M059J (cell line): ENCODE measurements at places on chromosomes 5 and 9. TPM values are rescaled to one million over a fixed set of nuclear protein-coding genes. Genes with fewer than 3 reads are reported as not detected.

GRCh38 chr9:4357929-4358328 is 58.1 kb upstream of the GLIS3 start:
- no peak for DNase-seq

- DNase-seq = no peak
Observed at GRCh38 chr5:38423276-38424147, 132.9 kb downstream of the LIFR start.

DNA sequence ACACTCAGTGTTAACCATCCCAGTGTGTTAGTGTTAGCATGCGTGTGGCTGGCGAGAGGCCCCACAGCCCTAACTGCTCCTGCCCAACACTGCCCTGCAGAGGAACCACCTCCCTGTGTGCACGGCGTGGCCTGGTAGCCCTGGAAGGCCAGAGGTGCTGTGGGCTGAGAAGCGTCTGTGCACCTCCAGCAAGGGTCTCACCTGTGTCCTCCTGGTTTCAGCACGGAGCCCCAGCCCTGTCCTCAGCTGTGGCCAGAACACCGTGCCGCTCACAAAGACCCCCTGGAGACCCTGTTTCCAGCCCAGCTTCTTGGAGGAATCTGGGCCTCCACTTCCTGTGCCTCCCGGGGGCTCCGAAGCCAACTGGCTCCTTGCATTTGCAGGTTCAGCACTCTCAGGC is 56.1 kb upstream of the NRARP start:
- no peak for DNase-seq

DNA sequence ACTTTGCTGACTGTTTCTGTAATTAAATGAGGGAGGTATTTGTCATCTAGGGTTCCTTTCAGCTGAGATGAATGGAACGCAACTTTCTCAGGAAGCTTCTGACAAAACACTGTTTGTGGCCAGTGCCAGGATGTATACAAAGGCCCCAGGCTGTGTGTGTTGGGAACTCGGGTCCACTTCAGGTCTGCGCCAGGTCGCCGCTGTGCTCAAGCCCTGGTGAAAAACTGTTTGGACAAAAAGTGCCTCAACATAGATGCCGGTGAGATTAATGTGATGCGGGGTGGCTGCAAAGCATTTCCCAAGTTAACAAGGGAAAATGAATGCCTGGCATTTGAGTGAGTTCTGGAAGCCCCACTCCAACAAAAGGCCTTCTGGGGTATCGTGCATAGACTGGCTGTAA is 156.4 kb downstream of the GABBR2 start:
- DNase-seq = peak; percentile 92

- no peak for DNase-seq
Observed at GRCh38 chr9:102038006-102038405, 299.6 kb upstream of the GRIN3A start.

GRCh38 chr9:6782345-6782744 is 24.6 kb downstream of the KDM4C start:
- no peak for DNase-seq

GRCh38 chr9:33472881-33473615 is 676 bp downstream of the NOL6 start:
- DNase-seq = no peak

DNA sequence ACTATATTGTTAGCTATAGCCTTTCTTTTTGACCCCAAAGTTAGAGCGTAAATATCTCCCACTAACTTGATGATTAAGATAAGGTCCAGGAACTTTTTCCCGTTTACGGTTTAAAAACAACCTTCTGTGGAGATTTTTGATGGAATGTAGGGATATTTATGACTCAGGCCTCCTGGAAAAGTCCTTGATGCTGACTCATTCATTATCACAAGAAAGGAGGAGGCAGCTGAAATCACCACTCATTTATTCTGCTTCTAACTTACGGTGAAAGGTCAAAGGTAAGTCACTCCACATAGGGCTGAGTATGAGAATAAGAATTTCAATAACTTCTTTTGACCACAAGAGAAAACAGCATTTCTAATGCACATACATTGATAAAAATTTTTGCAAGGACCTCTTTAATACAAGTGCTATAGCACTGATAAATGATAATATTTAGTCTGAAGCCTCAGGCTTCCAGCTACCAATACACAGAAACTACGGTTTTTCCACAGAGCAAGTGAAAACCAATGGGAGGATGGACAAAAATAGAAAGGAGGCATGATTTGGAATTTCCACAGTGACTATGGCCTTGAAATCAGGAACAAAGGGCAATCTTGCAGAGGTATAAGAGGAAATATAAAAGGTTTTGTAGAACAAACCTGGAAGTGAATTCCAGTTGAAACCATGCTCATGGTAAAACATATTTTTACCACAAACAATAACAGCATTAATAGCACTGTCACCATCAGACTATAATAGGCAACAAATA is 146.5 kb downstream of the PPP2R2B start:
- peak; percentile 94 for DNase-seq

DNA sequence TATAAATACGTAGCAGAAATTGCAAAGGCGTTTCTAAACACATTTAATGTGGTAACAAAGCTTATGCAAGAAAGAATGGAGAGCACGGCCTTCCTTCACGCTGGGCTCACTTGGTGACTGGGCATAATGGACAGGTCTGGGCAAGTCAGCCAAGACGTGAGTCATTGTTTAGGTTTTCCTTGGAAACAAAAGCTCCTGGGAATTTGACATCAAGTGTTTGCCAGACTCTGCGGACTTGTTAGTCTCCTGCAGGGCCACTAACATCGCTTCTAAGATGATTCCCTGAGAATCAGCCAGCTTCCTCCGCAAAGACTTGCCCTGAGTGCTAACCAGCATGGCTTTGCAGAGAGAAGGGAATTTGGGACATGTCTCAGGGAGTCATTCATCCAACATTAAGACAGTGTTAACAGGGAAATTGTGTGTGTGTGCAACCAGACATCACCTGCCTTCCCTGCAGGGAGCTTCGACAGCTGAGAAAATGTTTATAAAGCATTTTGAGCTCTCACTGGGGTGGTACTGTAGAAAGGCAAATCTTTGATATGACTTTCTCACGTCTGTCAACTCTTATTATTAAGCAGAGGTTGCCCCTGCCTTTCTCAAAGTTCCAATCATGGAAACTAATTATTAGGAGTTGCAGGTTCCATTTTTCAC is 182.5 kb downstream of the NTRK2 start:
- peak; percentile 95 for DNase-seq

DNA sequence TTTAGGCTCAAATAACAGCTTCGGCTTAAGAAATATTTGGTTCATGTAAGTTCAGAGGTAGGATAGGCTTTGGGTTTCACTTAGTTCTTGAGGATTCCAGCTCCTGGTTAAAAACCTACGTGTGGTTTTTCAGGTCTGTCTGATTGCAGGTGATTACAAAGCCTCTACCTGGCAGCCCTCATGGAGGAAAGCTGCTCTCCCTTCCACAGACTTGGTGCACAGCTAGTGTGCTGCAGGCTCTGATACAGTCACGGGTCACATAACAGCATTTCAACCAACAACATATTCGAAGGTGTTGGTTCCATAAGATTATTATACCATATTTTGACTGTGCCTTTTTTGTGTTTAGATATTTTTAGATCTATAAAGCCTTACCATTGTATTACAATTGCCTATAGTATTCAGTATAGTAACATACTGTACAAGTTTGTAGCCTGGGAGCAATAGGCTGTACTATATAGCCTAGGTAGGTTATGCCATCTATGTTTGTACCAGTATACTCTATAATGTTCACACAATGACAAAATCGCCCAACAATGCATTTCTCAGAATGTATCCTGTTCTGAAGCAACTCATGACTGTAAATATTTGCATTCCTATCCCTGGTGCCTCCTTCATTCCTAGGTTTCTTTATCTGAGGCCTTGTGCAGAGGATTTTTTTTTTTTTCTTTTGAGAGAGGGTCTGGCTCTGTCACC is 8.0 kb upstream of the DCP2 start:
- DNase-seq = peak; percentile 41

DNA sequence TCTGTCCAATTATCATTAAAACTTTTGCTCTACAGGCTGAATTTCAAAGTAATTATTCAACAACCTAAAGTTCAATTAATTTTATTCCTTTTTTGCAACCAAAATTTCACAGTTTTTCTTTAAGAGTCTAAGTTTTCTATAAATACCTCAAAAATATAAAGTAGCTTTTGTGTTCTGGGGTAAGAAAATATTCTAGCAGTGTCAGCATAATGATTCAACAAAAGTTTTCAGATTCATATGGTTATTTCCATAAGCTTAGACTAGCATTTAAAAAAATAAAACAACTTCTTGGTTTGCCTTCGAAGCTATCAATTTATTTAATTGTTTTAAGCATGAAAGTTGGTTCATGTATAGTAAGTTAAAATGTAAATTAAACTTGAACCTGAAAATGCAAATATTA is 1962.3 kb upstream of the CDH6 start:
- DNase-seq = no peak

GRCh38 chr5:159210210-159210661 is 883 bp upstream of the RNF145 start:
- DNase-seq = peak; percentile 34

DNA sequence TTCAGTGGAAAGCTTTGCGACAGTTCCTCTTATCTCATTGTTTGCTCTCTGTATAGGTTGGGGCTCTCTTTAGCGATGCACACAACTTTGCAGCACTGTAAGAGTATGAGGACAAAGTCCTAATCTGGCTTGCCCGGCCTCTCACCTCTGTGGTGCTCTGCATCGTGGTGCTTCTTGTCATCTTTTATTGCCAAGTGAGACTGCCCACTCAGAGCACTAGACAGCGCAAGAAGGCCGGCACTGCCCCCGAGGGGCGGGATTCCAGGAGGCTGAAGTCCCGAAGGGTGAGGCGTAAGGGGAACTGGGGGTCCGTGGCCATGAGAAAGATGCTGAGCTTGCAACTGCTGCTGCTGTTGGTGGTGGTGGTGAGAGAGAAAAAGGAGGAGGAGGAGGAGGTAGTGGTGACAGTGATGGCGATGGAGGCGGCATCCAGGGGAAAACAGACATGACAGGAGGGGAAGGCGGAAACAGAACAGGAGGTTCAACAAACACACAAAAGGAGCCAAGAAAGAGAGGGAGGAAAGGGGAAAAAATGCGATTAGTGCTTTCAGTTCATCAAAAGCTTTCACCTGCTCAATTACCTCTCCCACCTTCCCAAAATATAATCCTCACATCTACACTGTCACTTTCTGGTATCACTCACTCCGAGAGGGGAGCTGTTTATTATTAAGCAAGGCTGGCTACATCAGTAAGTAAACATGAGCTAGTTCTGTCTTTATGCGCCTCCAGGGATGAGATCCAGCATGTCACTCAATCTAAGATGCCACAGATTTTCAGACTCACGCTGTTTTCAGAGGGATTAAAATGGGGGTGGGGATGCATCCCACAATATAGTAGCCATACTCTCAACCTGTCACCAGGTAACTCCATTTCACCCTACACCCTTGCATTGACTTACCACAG is 55.1 kb downstream of the TLE1 start:
- no peak for DNase-seq

DNA sequence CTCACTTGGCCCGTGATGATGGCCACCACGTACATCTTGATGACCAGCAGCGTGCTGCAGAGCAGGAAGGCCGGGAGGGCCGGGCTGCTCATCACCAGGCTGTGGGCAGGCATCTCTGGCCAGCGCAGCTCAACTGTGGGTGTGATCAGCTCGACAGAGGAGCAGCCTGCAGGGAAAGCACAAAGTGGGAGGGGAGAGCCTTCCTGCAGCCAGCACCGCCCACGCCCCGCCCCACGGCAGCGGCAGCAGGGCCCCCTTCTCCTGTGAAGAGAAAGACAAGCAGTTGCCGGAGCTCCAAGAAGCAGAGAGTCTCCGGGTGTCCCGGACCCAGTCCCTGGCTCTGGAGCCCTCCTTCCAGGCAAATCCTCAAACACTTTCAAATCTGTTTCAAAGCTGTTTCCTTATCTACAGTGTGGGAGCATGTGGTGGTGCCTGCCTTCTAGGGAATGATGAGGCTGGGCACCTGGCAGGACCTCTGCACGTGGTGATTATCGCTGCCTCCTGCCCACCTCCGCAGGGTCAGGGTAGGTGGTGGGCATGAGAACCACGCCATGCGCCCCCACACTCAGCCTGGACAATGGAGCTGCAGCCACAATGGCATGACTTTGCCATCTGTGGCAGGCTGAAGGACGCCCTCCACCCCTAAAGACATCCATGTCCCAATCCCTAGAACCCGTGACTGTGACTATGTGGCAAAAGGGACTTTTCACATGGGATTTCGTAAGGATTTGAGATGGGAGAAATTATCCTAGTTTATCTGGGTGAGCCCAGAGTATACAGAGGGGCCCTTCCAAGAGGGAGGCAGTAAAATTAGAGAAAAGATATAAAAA is at the start of gene PTGES:
Gene PTGES, minus strand, starts transcription at position 143 of the 830 bp plus-strand sequence. Its CDS starts 30 bp downstream, at position 113.
- peak; percentile 63 for DNase-seq

DNA sequence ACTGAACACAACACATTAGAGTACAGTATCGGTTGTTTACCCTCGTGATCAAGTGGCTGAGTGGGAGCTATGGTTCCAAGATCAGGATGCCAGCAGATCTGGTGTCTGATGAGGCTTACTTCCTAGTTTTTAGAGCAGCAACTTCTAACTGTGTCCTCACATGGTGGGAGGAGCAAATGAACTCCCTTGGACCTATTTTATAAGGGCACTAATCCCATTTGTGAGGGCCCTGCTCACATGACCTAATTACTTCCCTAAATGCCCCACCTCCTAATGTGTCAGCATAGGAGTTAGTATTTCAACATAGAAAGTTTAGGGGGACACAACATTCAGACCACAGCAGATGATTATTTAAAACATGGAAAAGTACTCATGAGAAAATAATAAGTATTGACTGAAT is 111.8 kb downstream of the GCNT1 start:
- DNase-seq = no peak

DNA sequence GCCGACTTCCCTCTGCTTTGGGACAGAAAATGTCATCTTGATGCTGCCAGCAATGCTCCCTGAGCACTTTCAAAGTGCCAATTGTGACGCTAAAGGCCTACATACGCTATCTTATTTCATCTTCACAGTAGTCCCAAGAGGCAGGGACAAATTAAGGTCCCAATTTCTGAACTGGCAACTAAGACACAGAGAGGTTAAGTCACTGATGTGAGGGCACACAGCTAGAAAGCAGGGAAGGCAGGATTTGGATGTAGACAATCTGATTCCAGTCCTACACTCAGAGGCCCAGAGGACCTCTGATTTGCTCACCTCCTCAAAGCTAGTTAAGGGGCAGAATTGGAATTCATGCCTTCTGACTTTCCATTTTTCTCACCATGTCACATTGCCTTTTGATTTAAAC is 249.2 kb upstream of the CLINT1 start:
- no peak for DNase-seq

GRCh38 chr5:18333841-18334240 is 699.6 kb downstream of the TAF11L14 start:
- no peak for DNase-seq

- DNase-seq = peak; percentile 93
Observed at GRCh38 chr5:170173227-170173626, 59.6 kb upstream of the C5orf58 start.

DNA sequence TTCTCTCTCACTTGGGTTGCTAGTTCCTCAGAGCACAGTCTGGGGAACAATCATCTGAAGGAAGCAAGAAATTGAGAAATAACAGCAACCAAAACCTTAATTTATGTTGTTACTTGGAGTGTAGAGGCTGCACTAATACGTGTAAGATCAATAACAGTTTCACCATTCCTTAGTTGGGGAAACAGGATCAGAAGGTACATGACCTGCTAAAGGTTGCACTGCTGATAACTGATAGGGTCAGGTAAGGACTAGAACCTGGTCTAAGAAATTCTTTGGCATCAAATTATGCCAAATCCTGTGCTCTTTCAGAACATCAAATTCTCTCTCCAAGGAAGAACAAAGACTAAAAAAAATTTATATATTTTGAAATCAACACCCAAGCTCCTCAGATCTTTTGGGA is 278.6 kb upstream of the C9orf72 start:
- no peak for DNase-seq

Gene SHOC1
- total RNA-seq = 0.02 and 0.10 TPM in 2 replicates

Gene PCDHA11
- total RNA-seq = 0.07 and 0.27 TPM in 2 replicates

Gene CER1
- not detected in 2 replicates for total RNA-seq
